Stimulated activated CD8-positive, alpha-beta memory T cell treated with anti-CD3 and anti-CD28 coated beads, Interleukin-7, amount 100 ng/mL, for 48 hours (primary cell): ENCODE measurements at places on chromosomes 5 and 9.
A peak's percentile ranks its signal among the peaks of the same experiment; 100 is the strongest.

DNA sequence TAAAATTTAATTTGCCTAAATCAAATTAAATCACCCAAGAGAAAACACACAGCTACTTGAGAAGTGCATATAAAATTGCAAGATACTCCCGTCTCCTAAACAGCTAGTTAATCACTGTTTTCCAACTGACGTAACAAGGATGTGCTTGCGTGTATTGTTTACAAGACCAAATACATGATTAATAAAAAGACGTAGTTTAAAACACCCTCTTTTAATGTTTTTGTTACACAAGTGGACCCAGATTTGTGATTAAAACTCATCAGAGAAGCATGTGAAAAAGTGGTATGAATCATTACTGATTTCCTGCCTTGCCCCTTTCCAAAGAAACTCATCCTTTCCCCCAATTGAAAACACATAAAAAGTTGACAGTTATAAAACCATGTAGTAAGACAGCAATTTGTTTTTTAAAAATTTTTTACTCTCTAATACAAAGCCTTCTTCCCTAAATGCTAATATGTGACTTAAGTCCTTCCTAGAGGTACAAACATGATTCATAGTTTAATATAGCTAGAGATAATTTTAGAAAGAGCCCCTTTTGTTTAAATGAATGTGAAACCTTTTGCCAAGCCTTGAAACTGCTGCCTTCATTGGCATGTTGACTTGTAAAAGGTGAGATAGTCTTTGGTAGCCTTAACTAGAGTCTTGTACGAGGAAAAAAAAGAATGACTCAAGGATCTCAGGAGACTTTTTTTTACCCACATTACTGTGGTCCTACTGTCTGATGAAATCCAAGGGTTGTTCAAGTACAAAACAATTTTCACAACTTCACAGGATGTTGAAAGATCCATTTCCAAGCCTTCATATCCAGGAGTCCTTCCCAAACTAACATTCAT, 61.4 kb upstream of the FST start:
- DNase-seq, result no peak

GRCh38 chr9:94538908-94539307, 16.0 kb upstream of the PCAT7 start:
- DNase-seq, result no peak

GRCh38 chr5:131563434-131564228, 71.4 kb downstream of the RAPGEF6 start:
- no peak for DNase-seq

DNA sequence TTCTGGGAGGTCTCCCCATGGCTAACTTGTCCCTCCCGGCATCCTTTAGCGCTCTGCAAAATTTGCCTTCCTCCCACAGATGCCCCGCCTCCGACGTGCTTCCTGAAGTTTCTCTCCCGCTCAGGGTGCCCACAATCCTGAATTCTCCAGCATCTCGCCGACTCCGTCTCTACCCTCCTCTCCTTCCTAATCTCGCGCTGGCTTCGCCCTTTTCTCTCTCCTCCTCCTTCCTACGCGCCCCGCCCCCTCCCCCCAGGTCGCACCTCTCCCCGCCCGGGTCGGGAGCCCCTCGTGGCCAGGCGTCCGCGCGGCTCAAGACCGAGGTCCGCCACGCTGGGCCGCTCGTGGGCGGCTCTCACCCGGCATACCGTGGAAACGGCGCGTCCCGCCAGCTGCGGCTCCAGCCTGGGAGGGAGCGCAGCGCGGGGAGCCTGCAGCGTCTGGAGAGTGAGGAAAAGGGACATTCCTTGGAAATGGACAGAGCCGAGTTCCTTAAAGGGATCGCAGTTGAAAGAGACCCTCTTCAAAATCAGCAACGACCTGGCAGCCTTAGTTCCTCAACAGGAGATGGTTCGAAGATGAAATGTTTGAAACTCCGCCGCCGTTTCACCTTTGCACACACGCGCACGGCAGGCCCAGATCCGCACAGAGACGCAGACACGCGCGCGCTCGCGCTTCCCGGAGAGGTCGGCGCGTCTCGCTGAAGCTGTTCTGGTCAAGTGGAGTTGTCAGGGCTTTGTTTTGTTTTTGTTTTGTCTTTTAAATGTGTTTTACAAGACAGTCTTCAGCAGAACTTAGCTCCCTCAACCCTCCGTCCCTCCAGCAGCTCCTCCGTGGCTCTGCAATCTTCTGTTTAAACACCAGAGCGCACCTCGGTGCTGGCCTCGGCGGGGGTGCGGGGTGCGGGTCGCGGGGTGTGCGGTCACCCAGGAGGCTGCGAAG, 5.0 kb upstream of the IRX2 start:
- DNase-seq, result no peak

- DNase-seq, result no peak
Measured at GRCh38 chr5:116377276-116378006, 197.2 kb downstream of the SEMA6A start.

- DNase-seq, result peak; percentile 23
Measured at GRCh38 chr9:120394058-120394669, 185.8 kb downstream of the CDK5RAP2 start.

DNA sequence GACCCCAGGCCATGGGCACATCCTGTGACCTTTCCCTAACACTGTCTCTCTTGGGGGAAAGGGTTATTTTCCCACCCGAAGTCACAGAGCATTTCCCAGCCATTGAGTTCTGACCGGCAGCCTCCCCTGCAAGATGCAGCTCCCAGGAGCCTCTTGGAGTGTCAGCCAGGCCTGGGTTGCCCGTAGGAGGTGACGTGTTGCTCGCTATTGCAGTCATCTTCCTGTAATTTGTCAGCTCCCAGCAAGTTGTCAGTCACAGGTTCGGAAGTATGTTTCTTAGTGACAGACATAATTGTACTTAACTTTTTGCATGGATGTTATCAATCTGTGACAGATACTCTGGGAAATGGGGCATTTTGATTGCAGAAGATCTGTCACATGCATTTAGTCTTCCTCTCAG, 74.5 kb downstream of the MVB12B start:
- no peak for DNase-seq

DNA sequence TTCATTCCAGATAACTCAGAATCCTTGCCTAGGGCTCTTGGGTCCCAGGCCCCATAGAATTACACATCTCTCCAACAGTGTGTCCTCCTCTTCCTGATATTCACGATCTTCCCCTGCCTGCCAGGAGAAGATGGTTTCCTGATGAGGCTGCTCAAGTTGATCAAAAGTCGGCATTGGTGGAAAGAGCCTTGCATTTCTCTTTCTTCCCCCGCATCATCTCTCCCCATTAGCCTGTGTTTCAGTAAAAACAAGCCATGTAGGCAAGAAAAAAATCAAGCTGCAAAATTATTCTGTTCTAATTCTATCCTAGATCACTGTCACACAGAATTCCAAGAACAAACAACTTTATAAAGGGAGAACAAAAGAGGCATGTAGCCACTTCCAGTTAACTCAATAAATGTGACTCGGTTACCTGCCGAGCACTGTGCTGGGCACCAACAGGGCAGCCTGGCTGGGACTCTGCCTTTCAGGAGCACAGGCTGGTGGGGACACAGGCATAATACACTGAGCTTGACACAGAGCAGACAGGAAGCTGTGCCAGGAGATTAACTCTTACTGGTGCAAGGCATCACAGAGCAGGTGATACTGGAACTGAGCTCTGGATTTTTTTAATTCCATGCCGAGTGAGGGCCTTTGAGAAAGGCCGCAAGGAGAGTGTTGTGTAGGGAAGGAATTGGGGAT, 25.6 kb downstream of the TMOD1 start:
- no peak for DNase-seq

DNA sequence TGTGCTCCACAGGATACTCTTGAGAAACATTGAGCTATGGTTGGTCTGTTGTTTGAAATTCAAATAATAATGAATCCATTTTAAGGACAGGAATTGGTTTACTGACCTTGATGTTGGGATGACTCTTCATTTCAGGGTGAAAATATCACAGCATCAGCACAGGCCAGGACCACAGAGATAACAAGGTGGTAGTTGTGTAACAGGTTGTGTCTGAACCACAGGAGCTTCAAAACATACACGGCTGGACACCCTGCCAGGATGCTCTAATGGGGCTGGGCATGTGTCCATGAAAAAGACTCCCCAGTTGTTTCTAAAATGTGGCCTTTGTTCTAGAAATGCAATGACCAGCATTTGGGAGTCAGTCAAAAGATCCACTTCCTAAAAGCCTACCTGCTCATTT, 69.8 kb downstream of the ACO1 start:
- DNase-seq, result no peak

DNA sequence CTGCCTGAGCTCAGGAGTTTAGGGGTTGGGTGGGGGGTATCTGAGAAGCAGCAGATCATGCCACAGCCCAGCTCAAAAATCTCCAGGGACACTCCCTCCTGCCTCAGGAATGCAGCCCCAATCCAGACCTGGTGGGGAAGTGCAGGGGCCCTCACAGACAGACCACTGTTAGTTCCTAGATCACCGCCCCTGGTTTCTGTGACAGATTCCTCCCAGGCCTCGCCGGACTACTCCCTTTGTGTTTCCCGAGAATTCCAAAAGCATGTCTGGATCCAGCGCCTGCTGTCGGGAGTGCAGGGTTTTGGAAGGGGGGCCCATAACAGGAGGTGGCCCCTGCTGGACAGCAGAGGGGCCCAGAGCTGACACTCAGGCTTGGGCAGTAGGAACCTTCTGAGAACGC, 74.5 kb downstream of the CTSL start:
- no peak for DNase-seq

DNA sequence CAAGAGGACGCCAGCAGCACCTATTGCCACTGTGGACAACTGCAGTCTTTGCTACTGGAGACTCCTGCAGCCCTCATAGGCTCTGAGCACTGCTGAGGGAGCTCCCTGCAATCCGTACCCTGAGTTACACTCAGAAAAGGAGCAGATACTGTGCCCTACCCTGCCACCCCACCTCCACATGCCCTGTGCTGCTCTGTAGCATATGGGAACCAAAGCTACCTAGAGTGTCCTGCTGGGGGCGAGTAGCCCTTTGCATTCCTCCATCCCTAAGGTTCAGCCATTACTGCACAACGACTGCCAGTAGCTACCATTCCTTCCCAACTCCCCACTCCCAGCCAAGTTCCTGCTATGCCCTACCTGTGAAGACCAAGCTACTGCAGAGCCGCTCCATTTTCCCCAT, 90.2 kb upstream of the SNCAIP start:
- DNase-seq, result no peak

GRCh38 chr5:170216257-170216864, 16.4 kb upstream of the C5orf58 start:
- no peak for DNase-seq

DNA sequence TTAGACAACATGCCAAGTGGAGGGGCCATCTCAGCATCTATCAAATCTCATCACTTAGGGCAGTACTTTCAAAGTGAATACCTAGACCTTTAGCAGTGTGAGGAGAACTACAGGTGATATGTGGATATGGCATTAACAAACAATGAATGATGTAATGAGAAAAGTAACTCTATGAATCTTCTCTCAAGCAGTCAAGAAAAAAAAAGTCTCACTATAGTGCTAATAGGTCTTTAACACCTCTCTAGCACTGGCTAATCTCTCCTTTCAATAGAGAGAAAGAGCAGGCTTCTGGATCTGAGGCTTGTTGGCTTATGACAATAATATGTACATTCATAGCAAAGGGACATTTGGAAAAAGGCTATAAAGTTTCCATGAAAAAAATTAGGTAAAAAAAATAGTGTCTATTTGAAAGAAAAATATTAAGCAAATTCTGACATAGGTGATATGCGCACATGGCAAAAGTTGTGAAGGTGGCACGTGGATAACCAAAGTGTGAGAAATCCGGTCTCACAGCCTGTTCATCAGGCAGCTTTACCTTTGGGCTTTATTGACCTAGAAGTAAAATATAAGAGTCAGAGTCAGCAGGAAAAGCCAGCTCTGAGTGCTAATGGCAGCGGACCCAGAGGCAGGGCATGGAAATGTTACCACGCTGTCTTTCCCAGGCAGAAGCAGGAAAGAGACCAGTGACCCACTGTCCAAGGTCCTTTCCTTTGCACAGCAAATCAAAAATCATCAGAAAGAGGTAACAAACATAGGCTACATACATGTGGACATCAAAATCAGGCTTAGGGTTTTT, 203.4 kb downstream of the EFNA5 start:
- no peak for DNase-seq

- no peak for DNase-seq
Measured at GRCh38 chr5:176927562-176927961, 28.4 kb upstream of the HK3 start.

DNA sequence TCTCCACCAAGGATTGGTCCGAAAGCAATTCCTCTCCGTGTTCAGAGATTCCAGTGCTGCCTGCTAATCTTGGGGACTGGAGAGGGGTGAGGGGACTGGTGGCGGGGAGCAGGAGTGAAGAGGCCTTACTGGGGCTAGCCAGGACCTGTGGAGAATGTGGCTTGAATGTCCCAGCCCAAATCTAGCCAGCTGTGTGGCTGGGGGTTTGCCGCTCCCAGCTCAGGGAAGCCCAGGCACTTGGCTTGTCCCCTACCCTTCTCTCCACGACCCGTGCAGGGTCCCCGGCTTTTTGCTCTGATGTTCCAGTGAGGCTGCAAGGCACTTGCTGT, 2.4 kb downstream of the N4BP3 start:
- DNase-seq, result no peak

- no peak for DNase-seq
Measured at GRCh38 chr5:38830521-38831051, 15.2 kb upstream of the OSMR start.

GRCh38 chr9:18566121-18566520, 92.2 kb downstream of the ADAMTSL1 start:
- no peak for DNase-seq

DNA sequence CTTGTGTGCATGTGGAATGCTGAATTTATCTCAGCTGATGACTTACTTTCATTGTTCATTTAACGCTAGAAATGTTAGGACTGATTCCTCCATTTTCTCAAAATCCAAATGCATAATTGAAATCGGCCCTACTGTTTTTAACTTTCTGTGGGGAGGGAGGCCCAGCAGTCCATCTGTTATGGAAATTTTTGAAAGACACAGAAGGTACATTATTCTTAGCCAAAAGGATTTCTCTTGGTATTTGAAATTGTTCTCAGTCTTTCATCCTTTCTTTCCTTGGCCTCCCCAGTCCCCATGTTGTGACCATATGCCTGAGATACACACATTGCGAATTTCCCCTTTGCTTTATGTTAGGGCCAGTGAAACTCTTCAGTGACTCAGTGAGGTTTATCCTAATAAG, 549.9 kb downstream of the IRX1 start:
- no peak for DNase-seq

DNA sequence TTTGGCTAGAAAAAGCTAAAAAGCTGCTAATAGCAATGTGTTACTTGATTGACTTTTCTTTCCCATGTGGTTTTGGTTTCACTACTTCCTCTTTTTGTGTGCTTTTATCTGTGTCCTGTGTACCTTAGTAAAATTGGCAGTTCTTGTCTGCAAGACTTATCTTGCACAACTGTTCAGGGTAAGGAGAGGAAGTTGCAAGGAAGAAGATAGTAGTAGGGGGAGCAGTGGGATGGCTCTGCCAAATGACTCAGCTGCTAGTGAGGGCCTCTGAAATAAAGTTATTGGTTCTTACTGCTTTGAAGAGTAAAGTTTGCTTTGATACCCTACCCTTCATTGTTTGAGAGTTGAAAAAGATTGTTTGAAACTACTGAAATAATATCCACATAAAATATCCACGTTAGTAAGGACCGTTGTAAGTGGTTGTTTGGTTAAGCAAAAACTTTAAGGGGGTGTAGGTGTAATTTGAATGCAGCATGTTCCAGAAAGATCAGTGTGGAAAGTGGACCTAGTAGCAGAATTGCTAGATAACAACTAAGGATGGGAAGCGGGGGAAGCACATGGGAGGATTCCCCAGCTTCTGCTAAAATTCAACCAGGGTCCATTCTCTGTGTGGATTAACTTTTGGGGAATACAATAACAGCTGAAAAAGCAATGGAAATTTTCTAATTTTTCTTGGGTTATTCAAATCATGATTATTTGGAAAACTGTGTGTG, 123.5 kb downstream of the SCAMP1 start:
- DNase-seq, result no peak

GRCh38 chr9:12784461-12785259, 9.8 kb downstream of the LURAP1L start:
- DNase-seq, result no peak
